ENCODE measurements at places on chromosomes 12 and 14.
A peak's percentile ranks its signal among the peaks of the same experiment; 100 is the strongest.

DNA sequence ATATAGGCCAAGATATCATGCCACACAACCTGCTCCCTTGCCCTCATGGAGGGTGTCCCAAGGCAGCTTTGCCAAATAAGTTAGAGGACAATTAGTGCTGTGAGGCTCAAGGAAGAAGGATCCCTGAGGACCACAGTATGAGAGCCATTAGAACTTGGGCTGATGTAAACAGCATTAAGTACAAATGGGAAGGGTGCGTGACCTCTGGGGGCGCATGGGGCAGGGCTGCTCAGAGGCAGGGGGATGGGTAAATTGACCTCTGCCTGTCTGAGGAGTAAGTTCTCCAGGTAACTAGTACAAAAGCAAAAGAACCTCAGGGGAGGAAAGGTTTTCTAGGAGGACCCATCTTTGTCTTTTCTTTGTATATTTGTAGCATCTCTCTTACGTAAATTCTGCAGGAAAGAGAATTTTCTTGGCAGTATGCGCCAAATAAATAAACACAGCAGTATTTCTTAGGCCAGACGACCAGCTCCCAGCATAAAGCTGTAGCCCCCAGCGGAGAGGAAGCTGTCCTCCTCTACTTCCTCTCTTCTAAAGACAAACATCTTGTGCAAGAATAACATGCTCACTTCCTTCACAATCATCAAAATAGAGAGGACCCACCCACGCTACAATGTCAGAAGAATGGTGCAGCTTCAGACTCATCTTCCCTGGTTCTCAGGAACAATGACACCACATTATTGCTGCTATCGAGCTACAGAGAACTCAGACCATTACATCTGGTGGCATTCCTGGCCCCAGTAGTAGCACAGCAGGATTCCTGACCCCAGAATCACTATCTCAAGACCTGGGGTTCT lies 16.4 kb upstream of the VWF start:
- DNase-seq: no peak

DNA sequence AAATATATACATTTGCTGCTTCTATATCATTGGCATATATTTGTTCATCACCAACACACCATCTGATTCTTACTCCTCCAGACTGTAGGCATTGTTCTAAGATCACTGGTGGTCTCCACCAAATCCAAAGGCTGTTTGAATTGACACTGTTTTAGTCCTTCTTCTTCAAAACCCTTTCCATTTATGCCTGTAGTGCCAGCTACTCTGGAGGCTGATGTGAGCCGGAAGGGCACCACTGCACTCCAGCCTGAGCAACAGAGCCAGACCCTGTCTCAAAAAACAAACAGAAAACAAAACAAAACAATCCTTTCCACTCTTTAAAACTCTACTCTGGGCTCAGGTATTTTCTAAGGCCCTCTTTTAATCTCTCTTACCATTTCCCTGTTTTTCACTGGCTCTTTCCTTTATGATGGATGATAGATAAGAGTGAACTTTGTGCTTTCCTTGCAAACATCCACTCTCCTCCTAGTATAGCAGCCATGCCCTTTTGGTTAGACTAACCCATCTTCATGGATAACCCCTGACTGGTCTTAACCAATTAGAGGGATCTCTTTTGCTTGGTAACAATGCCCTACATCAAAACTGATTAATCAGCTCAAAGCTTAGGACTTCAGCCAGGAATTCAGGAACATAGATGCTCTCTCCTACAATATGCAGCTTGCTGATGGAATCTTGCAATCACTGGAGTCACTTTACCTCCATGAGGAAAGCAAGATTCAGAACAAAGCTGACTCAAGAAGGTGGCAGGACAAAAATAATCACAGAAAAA lies 24.9 kb downstream of the SPTSSA start:
- DNase-seq: no peak

- no peak for DNase-seq
Measured at GRCh38 chr12:110627500-110628195, 13.7 kb downstream of the TCTN1 start.

DNA sequence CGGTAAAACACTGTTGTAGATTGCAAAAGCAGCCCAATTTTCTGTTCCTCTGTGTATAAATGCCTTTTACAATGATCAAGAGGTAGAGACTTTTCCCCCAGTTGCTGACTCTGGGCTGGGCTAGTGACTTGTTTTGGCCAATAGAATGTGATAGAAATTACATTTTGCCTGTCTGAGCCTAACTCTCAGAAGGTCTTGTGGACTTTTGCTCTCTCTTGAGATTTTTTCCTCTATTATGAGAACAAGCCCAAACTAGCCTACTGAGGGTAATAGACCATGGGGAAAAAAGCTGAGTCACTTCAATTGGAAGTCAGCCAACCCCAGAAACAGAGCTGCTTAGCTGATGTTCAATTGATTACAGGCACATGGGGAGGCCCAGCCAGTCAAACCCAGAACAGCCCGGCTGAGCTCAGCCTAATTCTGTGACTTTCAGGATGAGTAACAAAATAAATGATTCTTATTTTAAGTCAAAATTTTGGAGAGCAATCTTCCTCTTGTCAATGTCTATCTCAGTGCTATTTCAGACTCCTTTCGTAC lies 61.4 kb downstream of the MYF5 start:
- DNase-seq: no peak

GRCh38 chr12:104057771-104058197 lies 6.5 kb upstream of the HCFC2 start:
- peak; percentile 23 for DNase-seq

DNA sequence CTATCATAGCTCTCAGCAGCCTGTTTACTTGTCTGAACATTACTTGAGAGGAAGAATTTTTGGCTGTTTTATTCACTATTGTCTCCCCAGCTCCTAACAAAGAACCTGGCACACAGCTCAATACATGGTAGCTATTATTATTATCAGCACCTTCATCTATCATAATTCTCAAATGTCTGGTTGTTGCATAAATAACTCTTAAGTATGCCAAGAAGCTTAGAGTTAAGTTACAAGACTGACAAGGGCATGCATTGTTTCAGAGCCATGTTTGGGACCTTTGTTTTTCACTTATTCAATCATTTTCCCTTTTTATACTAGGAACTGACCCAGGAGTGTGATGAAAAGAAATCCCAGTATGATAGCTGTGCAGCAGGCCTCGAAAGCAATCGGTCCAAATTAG lies 77.5 kb upstream of the ATP2A2 start:
- no peak for DNase-seq

GRCh38 chr12:130434560-130434959 lies 96.9 kb downstream of the PIWIL1 start:
- no peak for DNase-seq

- DNase-seq: no peak
Measured at GRCh38 chr14:22531451-22532344, 57.3 kb downstream of the DAD1 start.

GRCh38 chr14:70642303-70643235 lies 853 bp downstream of the TTC9 start:
- peak; percentile 8 for DNase-seq

GRCh38 chr12:6950811-6951540 lies at the start of gene PTPN6:
PTPN6 (plus strand) TSS chr12:6951356; CDS start chr12:6951513, 157 bp downstream.
- peak; percentile 47 for DNase-seq

DNA sequence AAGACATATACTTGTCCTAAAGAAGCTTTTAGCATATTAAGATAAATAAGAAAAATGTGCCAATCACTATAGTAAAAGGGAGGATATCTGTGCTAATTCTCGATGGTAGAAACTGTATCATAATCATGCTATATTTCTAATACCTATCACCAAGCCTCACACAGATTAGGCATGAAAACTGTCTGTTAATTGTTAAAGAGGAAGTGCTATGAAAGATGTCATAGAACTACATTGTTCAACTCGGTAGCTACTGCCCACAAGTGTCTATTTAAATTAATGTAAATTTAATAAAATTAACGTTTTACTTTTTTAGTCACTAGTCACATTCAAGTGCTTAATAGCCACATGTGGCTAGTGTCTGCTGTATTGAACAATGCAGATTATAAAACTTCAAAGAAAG lies 77.5 kb upstream of the KICS2 start:
- DNase-seq: no peak

GRCh38 chr12:59040043-59040442 lies 119.7 kb upstream of the LRIG3 start:
- no peak for DNase-seq

DNA sequence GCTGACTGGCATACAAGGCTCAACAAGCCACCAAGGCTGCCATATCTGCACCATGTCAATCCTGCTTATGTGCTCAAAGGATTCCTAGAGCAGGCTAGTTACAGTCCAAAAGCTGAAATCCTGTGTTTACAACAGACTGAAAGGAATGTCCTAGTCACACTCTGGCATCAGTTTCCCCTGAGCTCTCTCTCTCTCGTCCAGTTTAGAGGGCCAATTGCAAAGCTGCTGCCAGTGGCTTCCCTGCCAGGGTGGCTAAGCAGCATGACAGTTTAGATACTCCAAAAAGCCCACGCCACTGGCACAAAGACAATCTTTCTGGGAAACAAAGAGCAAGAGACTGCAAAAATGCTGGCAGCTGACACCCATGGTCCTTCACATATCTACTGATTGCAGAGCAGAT lies 392.1 kb downstream of the RPS29 start:
- DNase-seq: no peak

DNA sequence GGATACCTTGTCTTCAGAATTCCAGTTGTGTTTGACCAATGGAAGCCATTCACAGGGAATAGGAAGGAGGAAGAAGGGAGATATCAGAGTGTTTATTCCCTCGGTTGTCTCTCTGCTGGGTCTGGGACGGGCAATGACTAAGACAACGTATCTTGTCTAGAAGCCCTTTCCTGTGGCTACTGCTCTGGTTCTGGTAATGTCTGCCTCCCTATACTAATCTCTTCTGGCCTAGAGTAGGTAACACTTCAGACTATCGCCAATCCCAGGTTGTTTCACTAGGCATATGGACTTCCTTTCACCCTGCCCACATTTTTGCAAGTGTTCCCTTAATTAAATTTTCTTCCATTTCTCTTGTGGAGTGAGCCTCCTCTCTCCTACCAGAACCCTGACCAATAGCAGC lies 687.7 kb upstream of the TBX3 start:
- DNase-seq: no peak

DNA sequence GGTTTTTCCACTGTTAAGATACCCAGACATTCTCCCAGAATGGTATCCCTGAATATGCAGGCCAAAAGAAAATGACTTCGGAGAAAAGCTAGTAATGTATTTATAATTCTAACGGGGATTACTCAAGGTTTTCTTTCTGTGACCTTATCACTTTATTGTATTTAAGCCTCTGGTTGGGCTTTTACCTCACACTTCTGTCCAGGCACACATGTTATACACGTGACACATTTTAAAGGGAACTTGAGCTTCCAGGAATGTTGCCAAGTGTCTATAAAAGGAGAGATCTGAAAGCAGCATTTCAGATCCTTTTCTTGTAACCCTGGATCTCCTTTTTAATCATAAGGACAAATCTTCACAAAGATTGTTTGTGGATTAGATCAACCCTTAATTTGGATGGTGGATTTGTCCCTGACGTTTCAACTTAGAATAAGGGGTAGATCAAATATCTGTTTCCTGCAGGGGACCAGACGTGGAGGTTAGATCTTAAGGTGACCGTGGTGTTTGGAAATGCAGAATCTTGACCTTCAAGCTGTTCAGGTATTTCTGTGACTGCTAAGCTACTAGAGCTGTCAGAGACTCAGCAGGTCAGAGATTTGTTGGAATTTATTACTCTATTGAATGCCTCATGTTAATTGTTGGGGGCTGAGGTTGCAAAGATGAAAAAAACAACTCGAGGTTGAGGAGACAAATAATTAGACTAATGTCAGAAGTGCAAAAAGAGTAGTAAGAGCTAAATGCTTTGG lies 1.5 kb downstream of the CIPC start:
- no peak for DNase-seq

- DNase-seq: no peak
Measured at GRCh38 chr12:49798248-49798647, 30.0 kb downstream of the NCKAP5L start.

GRCh38 chr14:41899416-41899815 lies 292.7 kb downstream of the LRFN5 start:
- DNase-seq: no peak

GRCh38 chr12:1080520-1081223 lies 89.6 kb downstream of the ERC1 start:
- DNase-seq: no peak

- DNase-seq: peak; percentile 46
Measured at GRCh38 chr14:101761881-101762529, 496 bp downstream of the PPP2R5C start.

GRCh38 chr12:23472329-23472971 lies 477.0 kb downstream of the SOX5 start:
- DNase-seq: no peak

DNA sequence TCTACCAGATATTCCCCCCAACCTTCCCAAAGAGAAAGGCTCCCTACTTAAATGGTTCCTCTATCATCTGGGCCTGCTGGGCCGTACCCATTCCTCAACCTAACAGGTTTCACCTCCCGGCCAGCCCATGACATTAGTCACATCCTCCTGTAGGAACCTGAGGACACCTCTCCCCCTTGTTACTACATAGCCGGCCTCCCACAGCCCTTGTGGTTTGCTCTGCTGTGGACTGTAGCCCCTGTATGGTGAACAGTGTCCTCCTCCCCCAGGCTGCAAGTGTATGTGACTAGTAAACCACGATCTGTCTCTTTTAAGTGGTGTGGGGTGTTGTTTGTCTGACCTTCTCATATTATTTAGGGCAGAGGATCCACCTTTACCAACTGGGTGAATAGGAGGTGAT lies 371.7 kb downstream of the RGS6 start:
- no peak for DNase-seq

Data from effector memory CD8-positive, alpha-beta T cell (primary cell).